T-helper 17 cell (primary cell): ENCODE measurements at places on chromosomes 11 and 22.

DNA sequence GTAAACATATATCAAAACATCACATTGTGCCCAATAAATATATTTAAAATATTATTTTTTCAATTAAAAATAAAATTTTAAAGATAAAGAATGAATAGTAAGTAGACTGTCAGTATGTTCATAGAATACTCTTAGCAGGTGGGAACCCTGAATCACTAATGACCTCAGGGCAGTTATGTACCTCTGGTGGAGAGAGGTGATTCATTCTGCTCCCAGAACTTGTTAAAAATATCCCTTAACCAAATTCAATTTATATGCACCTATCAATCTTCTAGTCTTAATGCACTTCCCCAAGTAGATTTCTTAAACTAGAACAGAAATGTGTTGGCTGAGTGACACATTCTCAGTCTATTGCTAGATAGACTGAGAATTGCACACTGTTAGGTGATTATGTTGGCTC, 183.9 kb upstream of the SYN3 start:
- DNase-seq = no peak
- H3K4me1 ChIP-seq = no peaks in the 10 kb centered on the region
- no peak overlapping the region for H3K4me3 ChIP-seq
- H3K27ac ChIP-seq = no peak overlapping the region
- no peaks in the 10 kb centered on the region for H3K36me3 ChIP-seq

DNA sequence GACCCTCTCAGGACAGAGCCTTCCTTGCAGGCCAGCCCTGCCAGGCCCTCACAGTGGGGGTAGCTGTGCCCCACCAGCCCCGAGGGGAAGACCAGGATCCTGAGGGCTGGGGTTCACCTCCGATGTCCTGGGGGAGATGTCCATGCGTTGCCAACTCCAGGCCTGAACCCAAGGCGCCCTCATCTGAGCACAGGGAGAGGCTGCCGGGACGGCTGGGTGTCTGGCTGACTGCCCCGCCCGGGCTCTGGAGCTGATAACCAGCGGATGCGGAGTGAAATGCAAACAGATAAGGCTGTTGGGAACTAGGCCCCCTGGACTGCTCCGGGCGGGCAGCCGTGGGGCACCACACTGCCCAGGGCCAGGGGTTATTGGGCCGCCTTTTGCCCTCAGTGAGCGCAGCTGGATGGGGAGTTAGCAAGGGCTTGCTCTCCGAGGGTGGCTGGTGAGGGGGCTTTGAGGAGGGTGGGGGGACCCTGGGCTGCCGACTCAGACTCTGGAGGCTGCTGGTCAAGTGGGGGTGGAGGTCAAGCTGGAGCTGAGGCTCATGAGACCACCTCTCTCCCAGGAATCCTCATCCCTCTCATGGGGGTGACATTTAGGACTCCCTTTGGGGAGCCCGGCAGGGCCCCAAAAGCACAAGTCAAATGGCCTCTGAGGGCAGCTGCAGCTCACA, 5.6 kb upstream of the MUC6 start:
- no peak overlapping the region for H3K27ac ChIP-seq
- peaks cover 9% of the 10 kb centered on the region for H3K27me3 ChIP-seq
- no peak for DNase-seq
- no peaks in the 10 kb centered on the region for H3K36me3 ChIP-seq

- H3K27ac ChIP-seq = no peak overlapping the region
- H3K36me3 ChIP-seq = no peaks in the 10 kb centered on the region
- H3K4me3 ChIP-seq = no peak overlapping the region
- no peak for DNase-seq
- no peaks in the 10 kb centered on the region for H3K4me1 ChIP-seq
Measured at GRCh38 chr11:21072558-21072957, 403.2 kb downstream of the NELL1 start.

DNA sequence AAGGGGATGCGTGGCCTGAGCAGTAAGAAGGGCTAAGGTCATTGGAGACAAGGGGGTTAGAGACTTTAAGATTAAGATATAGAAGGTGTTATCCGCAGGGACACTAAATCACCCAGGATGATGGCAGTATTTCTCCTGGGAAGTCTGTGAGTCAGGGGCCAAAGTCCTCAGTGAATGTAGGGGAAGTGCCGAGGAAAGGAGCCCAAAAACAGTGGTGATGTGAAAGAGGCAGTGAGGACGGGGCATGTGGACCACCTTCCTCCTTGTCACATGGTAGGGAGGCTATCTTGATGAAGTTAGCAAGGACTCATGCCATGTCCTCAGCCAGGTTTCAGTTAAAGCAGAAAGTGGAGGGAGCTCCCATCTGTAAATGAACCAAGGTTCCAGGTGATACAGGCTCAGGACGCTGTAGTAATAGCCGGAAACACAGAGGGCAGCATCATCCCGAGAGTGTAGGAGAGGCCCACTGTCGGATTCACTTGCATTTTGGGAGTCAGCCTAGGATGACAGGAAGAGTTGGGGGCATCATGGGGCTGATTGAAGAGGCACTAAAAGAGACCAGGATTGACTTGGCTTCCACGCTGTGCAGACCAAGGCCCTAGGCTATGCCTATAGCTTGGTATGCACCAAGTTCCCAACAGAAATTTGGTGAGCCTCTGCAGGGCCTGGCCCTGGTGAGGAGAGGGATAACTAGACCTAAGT, 33.5 kb downstream of the WEE1 start:
- H3K27ac ChIP-seq = no peak overlapping the region
- H3K4me3 ChIP-seq = no peak overlapping the region
- H3K4me1 ChIP-seq = no peaks in the 10 kb centered on the region
- no peaks in the 10 kb centered on the region for H3K27me3 ChIP-seq

GRCh38 chr22:39405346-39406085, 5.9 kb downstream of the TAB1 start:
- H3K4me3 ChIP-seq = no peak overlapping the region
- H3K36me3 ChIP-seq = peaks cover 5% of the 10 kb centered on the region
- H3K4me1 ChIP-seq = peaks cover 36% of the 10 kb centered on the region
- no peak overlapping the region for H3K27ac ChIP-seq
- no peak for DNase-seq

GRCh38 chr11:125995313-125995712, 49.5 kb downstream of the VSIG10L2 start:
- H3K27ac ChIP-seq = no peak overlapping the region
- H3K4me3 ChIP-seq = no peak overlapping the region
- no peak for DNase-seq
- no peaks in the 10 kb centered on the region for H3K27me3 ChIP-seq
- H3K4me1 ChIP-seq = no peaks in the 10 kb centered on the region
- peaks cover 5% of the 10 kb centered on the region for H3K36me3 ChIP-seq

DNA sequence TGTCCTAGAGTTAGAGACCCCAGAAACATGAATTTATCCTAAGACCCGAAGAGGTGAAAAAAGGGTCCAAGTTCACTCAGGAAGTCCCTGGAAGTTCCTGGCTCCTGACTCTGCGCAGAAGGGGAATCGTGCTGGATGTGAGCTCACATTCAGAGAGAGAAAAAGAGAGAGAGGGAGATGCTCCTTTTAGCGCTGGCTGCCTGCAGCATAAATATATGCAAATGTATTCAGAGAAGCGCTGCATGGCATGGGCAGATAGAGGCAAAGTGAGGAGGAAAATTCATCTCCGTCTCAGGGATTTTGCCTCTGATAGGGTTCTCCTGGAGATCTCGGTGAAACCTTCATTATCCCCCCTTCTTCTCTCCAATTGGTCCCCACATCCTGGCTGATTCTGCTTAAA, 517.2 kb downstream of the MN1 start:
- DNase-seq = no peak
- no peak overlapping the region for H3K4me3 ChIP-seq
- H3K27ac ChIP-seq = no peak overlapping the region
- no peaks in the 10 kb centered on the region for H3K4me1 ChIP-seq
- peaks cover 9% of the 10 kb centered on the region for H3K27me3 ChIP-seq

DNA sequence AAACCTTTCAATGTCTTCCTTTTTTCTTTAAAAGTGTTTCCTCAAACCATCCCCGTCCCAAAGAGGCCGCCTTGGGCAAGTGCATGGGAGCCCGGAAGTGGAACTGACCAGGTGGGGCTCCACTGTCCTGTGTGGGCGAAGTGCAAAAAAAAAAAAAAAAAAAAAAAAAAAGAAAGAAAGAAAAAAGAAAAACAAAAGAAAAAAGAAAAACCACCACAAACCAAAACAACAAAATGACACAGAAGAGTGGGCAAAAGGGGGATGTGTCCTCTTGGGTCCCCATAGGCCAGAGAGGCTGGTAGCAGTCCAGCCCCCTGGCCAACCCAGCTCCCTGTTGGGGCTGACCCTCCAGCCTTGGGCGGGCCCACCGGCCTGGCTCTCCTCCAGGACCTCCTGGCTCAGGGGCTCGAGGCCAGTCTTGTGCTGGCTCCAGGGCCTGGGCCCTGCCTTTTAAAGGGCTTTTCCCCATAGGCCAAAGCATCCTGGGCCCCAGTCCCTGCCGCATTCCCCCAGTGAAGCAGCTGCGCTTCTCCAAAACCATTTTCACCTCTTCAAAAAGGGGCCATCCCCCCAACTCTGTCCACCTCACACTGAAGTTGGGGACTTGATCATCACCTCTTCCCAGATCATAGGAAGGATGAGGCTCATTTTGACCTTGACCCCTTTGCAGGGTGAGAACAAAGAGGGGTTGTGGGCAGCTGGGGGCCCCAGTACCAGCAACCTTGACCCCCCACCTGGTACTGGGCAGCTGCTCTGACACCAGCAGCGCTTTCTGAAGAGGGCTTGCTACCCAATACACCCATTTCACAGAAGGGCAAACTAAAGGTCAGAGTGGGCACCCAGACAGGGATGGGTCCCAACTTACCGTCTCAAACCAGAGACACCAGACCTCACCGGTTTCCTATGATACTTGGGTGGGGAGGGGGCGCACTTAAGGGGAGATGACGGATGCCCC, 9.4 kb downstream of the CBX6 start:
- H3K27ac ChIP-seq = no peak overlapping the region
- H3K27me3 ChIP-seq = no peaks in the 10 kb centered on the region
- H3K4me3 ChIP-seq = no peak overlapping the region
- H3K36me3 ChIP-seq = no peaks in the 10 kb centered on the region
- peaks cover 3% of the 10 kb centered on the region for H3K4me1 ChIP-seq

- peaks cover 45% of the 10 kb centered on the region for H3K27me3 ChIP-seq
- no peak for DNase-seq
- H3K4me1 ChIP-seq = peaks cover 9% of the 10 kb centered on the region
- H3K27ac ChIP-seq = no peak within 1 kb of the TSS
Measured at GRCh38 chr22:35540595-35541253, at the start of gene RASD2. Gene RASD2, plus strand, starts transcription at chr22:35540831. Its CDS starts 5,979 bp downstream, at chr22:35546810.

DNA sequence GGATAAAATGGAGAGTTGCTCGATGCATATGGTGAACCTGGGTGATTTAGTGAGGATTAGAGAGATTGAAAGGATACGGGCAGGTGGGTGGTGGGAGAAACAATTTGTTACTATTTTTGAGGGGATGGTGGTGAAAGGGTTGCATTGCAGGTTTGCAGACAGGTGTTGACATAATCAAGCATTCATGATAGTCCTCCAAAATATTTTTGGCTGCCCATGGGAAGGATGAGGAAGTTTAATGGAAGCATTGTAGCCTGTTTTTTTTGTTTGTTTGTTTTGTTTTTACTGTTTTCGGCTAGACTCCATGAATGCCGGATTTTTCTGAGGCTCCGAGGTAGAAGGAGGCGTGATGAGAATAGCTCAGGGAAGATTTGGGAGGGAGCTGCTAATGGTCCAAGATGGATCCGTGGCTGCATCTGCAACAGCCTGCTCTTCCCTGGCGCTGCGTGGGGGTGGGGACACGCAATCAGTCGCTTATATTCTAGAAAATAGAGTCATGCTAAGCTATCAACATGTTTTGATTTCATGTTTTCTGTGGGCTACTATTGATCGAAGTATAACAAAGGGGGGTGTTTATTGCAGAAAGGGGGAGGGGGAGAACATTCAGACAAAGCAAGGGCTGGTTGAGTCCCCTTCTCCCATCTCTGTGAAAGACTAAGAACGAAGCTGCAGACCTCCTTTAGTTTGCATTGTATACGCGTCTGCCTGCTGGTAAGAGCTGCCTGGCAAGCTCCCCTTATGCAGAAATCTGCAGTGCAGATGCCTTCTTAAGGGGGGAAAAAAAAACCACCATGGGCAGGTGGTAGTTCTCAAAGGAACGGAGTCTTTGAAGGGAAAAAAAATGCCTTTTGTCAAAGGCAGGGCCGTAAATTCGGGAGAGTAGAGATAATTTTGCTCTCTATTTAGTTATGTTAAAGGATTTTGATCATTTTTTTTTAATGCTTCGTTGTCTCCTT, 1.0 kb downstream of the RTN3 start:
- peaks cover 25% of the 10 kb centered on the region for H3K4me1 ChIP-seq
- no peak for DNase-seq
- H3K27me3 ChIP-seq = no peaks in the 10 kb centered on the region

DNA sequence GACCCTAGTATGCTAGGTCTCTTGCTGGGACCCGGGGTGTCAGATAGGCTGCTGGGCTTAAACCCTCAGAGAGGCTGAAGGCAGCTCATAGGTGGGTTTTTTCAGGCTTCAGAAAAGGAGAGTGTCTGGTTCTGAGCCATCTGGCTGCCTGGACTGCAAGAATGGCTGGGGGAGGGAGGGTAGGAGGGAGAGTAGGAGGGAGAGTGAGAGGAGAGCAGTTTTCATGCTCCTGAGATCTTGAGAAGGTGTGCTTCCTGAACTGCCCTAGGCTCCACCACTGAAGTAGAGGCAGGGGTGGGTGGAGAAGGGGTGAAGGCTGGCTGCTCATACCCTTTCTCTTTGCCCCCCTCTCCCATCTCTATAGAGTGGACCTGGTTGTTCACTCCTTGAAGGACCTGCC, 4.6 kb downstream of the HMBS start:
- no peak overlapping the region for H3K27ac ChIP-seq
- H3K36me3 ChIP-seq = no peaks in the 10 kb centered on the region
- no peak overlapping the region for H3K4me3 ChIP-seq
- DNase-seq = no peak

- H3K27me3 ChIP-seq = no peaks in the 10 kb centered on the region
- H3K4me1 ChIP-seq = no peaks in the 10 kb centered on the region
- no peaks in the 10 kb centered on the region for H3K36me3 ChIP-seq
- no peak for DNase-seq
- no peak overlapping the region for H3K27ac ChIP-seq
Measured at GRCh38 chr11:39205236-39205995, 2254.0 kb downstream of the LRRC4C start.

DNA sequence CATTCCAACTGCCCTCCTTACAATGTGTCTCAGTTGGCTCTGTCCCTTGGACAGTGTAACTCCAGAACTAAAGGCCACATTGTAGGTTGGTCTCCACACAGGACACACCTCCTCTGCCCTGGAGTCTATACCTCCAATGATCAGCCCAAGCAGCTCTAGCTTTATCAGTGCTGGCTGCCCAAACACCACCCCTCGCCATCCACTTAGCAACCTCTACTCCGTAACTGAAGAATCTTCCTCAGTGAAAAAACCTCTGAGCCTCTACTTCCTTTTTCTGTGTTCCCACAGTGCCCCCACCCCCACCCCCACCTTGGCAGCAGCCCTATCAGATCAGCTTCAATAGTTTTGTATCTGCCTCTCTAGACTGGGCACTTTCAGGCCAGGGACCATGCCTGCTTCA, 33.4 kb downstream of the SERPINH1 start:
- peaks cover 25% of the 10 kb centered on the region for H3K4me1 ChIP-seq
- peaks cover 2% of the 10 kb centered on the region for H3K36me3 ChIP-seq
- H3K27ac ChIP-seq = peak overlapping the region; percentile 51
- DNase-seq = no peak

GRCh38 chr11:35748644-35749043, 86.1 kb downstream of the TRIM44 start:
- no peak overlapping the region for H3K4me3 ChIP-seq
- H3K27ac ChIP-seq = no peak overlapping the region
- no peak for DNase-seq
- no peaks in the 10 kb centered on the region for H3K27me3 ChIP-seq
- peaks cover 13% of the 10 kb centered on the region for H3K36me3 ChIP-seq
- peaks cover 10% of the 10 kb centered on the region for H3K4me1 ChIP-seq

GRCh38 chr11:18700872-18701271, 2.3 kb downstream of the TMEM86A start:
- DNase-seq = no peak
- H3K4me3 ChIP-seq = peak overlapping the region; percentile 45
- peak overlapping the region; percentile 83 for H3K27ac ChIP-seq
- H3K27me3 ChIP-seq = no peaks in the 10 kb centered on the region
